ACHN (cell line): ENCODE measurements at places on chromosomes 6 and 20.

GRCh38 chr20:19835533-19836222, 77.6 kb downstream of the RIN2 start:
- no peak for DNase-seq

GRCh38 chr20:4267242-4267641, 251.9 kb upstream of the RNF24 start:
- DNase-seq = no peak

GRCh38 chr20:21570285-21570992, 56.6 kb upstream of the NKX2-2 start:
- no peak for DNase-seq

- DNase-seq = no peak
Observed at GRCh38 chr6:124389127-124389526, 573.1 kb upstream of the RNF217 start.

- DNase-seq = no peak
Observed at GRCh38 chr6:40735121-40735520, 148.0 kb upstream of the LRFN2 start.

- no peak for DNase-seq
Observed at GRCh38 chr6:14834851-14835530, 410.9 kb upstream of the JARID2 start.

DNA sequence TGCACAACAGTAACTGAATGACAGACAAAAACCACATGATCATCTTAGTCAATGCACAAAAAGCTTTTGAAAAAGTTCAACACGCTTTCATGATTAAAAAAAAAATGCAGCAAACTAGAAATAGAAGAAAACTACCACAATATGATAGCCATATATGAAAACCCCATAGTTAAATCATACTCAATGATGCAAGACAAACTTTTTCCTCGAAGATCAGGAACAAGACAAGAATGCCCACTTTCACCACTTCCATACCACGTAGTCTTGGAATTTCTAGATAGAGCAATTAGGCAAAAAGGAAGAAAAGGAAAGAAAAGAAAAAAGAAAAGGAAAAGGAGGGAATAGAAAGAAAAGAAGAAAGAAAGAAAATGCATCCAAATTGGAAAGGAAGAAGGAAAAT, 44.6 kb upstream of the SLC23A2 start:
- no peak for DNase-seq

- no peak for DNase-seq
Observed at GRCh38 chr20:3696200-3696599, 14.4 kb upstream of the ADAM33 start.

DNA sequence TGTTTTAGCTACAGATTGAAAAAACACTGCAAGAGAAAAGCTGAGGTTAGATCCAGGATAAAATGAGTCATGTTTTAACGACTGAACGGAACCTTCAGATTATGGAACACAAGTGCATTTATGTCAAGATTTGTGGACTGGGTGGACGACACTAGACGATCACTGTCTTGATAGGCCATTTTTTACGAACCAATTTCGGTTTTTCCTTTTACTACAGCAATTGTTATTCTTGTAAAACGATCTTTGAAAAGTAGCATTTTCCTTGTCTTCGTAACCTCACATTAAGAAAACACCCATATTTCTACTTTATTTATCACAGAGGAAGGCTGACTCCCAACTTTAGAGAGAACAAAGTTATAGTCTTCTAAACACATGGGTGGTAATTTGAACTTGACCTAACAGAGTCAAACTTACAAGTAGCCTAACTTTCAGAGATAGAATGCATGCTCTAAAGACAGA, 294.2 kb upstream of the TCF21 start:
- no peak for DNase-seq

- DNase-seq = peak; percentile 65
Observed at GRCh38 chr6:91476000-91476399, 889.1 kb upstream of the MAP3K7 start.

DNA sequence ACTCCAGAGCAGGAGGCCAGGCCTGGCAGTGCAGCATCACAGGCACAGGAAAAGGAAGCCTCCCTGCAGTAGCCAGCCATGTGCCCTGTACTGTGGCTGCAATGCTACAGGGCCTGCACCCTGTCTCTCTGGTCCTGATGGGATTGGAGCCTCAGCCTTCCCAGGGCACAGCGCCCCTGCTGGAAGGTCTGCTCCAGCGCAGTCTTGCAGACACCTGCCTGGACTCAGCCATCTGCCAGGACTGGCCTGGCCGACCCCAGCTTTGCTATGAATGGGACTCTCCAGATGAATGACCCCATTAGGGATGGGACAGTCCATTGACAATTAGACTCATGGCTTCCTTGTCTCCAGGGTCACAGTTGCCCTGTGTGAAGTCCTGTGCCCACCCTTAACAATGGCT, 251.6 kb downstream of the ERMARD start:
- DNase-seq = no peak

GRCh38 chr20:19937218-19937617, 79.9 kb upstream of the NAA20 start:
- no peak for DNase-seq

GRCh38 chr6:136568129-136568528, 17.9 kb upstream of the MAP7 start:
- no peak for DNase-seq

DNA sequence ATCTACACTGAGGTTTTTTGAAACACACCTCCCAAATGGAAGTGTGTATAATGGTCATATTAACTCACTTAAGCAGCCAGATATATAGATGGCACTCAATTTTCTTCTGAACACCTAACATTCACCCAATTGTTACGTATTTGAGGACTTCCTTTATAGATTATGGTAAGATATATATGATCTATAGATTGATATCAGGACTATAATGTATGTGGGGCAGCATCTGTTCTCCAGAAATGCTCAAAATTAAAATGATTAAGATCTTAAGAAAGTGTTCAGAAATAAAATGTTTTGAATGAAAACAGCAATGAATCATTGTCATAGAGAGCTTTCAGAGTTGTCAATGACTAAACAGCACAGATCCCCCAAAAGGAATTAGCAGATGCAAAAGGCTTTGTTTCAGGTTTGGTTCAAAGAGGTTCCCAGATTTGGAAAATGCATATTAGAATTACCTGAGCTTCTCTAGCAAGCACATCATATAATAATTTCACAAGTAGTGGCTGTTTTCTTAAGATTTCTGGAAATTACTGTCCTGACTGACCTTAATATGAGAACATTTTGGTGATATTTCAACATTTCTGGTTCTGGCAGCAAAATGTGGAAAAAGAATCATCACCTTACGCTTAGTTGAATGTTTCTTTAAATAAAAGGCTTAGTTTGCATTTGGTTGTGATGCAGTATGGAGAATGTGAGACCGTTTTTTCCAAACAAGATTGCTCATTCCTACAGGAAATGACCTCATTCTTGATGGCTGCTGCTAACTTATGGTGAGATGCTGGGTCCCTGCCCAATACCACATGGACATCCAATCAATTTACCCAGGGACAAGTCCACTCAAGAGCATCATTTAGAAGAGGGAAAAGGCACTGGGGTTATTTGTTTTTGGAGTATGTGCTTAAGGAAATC, 31.5 kb downstream of the TRAF3IP2 start:
- DNase-seq = peak; percentile 53

DNA sequence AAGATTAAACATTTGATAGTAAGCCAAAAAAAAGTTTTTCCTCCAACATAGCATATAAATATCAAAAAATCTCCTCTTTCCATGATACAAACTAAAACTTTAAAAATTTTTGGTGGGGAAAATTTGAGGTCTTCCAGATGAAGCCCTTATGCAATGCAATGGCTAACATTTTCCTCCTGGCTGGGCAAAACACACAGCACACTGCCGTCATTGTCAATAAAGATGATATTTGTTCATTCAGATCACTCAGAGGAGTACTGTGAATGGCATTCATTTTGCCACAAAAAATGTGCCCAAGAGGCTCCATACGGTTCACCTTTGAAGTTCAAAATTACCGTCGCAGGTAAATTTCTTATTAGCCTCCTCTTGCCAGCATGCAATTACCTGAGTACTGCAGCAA, 33.9 kb upstream of the FBXO9 start:
- DNase-seq = no peak

- peak; percentile 57 for DNase-seq
Observed at GRCh38 chr6:29011276-29011734, 6.2 kb upstream of the ZNF311 start.

DNA sequence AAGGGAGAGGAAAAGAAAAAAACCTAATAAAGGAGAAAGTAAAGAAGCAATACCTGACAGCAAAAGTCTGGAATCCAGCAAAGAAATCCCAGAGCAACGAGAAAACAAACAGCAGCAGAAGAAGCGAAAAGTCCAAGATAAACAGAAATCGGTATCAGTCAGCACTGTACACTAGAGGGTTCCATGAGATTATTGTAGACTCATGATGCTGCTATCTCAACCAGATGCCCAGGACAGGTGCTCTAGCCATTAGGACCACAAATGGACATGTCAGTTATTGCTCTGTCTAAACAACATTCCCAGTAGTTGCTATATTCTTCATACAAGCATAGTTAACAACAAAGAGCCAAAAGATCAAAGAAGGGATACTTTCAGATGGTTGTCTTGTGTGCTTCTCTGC, 70.8 kb upstream of the RNF146 start:
- DNase-seq = no peak

DNA sequence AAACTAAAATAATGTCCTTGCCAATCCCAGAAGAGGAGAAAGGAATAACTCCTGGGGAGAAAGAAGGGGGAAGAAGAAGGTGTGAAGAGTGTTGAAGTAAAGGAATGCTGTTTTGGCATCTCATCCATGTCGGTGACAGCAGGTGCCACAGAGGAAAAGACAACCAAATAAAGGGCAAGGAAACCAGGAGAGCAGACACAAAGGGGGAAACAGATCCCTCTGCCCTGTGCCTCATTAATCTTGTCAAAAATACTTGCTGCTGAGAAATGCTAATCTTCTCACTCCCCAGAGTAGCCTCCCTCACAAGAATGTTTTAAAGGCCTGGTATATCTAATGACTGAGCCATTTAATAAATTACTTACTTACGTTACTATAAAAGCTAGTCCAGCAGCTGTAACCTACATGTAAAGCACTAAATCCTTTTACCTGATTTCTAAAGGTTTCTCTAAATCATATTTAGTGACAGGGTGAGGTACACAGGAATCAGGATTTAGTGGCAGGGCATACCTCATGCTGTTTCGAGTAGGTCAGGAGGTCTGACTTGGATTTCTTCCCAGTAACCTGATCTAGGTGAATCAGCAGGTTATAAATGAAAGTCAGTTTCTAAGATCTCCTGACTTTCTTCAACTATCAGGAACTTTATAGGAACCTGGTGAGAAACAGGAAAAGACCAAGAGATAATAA, 377.1 kb downstream of the CENPW start:
- no peak for DNase-seq

GRCh38 chr6:70103798-70104197, 199.1 kb downstream of the COL9A1 start:
- no peak for DNase-seq

GRCh38 chr6:156781861-156782631, 4.9 kb downstream of the ARID1B start:
- peak; percentile 15 for DNase-seq

DNA sequence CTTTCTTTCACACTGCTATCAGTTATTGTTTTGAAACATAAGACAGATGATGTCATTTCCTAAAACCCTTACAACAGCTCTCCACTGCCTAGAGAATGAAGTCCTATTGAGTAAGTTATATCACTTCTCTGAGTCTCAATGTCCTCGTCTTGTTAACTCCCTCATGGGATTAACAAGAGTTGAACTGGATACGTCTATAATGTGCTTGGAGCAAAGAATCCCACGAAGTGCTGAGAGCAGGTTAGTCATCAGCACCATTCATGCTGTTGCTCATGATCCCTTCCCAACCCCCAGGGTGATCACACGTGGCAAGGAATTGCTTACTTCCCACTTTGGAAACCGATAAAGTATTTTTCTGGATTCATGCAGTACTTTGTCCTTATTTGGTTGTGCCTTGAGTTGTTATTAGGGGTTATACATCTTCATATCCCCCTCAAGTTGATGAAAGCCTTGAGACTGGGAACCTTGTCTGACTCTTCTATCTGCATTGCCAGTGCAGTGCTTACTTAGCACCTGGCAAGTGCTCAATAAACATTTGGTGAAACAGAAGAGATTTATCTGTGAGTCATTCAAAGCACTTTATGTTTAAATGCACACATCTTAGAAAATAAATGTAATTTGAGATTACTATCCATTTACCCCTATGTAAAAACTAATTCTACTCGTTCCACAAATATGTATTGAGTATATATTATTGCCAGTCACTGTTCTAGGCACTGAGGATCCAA, 487.5 kb downstream of the EPM2A start:
- no peak for DNase-seq

- DNase-seq = no peak
Observed at GRCh38 chr6:10556992-10557391, 35.8 kb downstream of the GCNT2 start.
